ENCODE measurements at places on chromosomes 4 and X.

- DNase-seq: no peak
Observed at GRCh38 chr4:171710743-171711142, 102.5 kb upstream of the GALNTL6 start.

GRCh38 chr4:823761-824460, 2.0 kb downstream of the CPLX1 start:
- DNase-seq: no peak

DNA sequence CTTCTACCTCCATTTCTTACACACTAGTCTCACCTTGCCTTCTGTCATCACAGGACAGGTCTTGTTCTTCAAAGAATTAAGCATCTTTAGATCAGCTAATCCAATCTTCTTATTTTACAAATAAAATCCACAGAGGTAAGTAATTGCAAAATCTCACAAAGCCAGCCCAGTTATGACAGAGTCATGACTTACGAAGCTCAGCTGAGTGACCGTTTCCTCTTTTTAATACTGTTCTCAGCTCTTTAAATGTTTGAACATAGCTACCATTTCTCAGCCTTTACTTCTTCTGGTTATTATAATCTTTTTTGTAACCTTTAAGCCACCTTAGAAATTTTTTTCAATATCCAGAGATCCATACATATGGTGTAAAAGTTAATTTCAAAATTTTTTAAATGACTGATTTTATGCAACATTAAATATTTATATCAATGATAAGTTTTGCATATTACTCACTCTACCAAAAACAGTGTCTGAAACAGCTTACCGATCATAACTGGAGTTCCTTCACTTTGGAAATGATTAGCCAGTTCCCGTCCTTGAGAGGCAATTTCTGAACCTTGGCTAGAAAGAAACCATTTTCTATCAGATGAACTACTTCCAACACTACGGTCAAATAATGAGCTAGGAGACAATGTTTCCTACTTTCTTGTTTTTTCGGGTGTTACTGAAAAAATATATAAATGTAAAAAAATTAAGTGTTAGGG, 8.8 kb downstream of the ANKRD37 start:
- DNase-seq: no peak

GRCh38 chrX:119760026-119760877, 1.9 kb downstream of the SOWAHD start:
- DNase-seq: no peak

GRCh38 chr4:87451537-87451936, 29.2 kb downstream of the NUDT9 start:
- DNase-seq: no peak

DNA sequence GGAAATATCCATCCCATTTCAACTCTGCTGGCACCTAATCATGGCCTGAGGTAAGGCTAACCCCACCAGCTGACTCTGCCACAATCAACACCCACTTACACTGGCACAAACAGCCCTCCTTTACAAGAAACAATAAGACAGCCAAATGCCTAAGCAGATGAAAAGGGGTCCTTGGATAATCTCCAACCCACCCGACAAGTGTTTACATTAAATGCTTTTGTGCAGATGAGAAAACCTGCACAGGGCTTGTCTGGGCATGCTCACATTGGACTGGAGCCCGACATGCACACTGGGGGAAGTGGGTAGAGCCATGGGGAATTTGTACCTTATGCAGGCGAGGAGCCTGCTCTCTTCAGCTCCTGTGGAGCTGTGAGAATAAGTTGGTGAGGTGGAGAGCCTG, 138.9 kb upstream of the ITM2A start:
- DNase-seq: no peak

GRCh38 chr4:146105464-146105863, 70.1 kb upstream of the LSM6 start:
- DNase-seq: no peak

GRCh38 chrX:132040066-132040465, 17.0 kb downstream of the STK26 start:
- DNase-seq: no peak

GRCh38 chrX:38768079-38768478, 33.2 kb upstream of the MID1IP1 start:
- DNase-seq: peak; percentile 6

DNA sequence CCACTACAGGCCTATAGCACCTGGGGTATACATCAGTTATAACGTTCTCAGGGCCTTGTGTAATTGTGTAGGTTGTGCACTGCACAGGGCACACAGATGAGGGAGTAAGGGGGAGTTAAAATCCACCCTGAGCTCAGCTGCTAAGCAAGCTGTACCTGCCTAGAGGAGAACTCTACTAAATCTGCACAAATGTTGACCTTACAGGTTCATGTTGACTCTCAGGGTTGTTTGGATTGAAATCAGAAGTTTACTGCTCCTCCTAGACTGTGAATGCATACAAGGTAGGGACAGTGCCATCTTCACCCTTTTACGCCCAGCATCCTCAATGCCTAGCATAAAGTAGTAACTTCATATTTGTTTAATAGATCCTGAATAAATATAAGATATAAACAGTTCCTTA, 89.8 kb downstream of the SMARCA1 start:
- no peak for DNase-seq

GRCh38 chr4:41590591-41590990, 52.6 kb downstream of the LIMCH1 start:
- DNase-seq: no peak
